ENCODE measurements at places on chromosomes 1 and 21.
A peak's percentile ranks its signal among the peaks of the same experiment; 100 is the strongest.

- DNase-seq = peak; percentile 31
Observed at GRCh38 chr1:198713081-198713480, 74.2 kb downstream of the PTPRC start.

DNA sequence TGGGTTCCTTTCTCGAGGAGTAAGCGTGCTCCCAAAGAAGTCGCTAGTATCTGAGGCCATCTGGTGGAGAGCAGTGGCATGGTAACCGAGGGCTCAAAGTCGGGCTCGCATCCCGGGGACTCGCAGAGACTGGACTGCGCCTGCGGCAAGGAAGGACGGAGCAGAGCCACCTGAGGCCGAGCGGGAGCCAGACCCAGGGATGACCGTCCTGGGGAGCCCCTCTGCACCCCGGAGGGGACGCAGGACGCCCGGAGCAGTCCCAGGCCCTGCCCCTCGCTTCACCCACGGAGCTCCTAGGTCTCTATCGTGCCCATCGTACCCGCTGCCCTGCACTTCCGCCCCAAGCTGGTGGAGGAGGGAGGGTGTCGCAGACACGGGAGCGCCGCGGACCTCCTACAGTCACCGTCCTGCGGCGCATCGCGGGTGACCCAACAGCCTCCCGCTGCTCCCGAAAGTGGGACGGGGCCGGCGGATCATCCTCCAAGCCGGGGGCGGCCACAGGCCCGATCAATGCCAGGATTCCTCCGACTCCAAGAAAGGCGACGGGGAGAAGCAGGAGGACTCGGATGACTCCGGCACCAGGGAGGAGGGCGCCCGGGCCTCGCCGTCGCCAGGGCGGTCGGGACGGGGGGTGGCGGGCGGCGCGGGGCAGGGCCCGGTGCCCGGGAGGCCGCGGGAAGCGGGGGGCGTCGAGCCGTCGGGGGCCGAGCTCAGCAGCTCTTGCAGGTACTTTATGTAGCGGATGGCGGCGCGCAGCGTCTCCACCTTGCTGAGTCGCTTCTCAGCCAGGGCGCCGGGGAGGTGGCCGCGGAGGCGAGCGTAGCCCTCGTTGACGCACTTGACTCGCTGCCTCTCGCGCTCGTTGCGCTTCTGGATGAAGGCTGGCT lies 2.3 kb upstream of the CACNA1S start:
- DNase-seq = peak; percentile 86

- no peak for DNase-seq
Observed at GRCh38 chr1:177794376-177794991, 175.4 kb downstream of the SEC16B start.

DNA sequence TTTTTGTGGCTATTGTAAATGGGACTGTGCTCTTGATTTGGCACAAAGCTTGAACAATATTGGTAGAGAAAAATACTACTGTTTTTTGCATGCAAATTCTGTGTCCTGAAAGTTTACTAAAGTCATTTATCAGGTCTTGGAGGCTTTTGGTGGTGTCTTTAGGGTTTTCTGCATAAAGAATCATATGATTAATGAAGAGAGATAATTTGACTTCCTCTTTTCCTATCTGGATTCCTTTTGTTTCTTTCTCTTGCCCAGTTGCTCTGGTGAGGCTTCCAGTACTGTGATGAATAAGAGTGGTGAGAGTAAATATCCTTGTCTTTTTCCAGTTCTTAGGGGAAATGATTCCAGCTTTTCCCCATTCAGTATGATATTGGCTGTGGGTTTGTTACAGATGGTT lies 1166.7 kb downstream of the NCAM2 start:
- no peak for DNase-seq

DNA sequence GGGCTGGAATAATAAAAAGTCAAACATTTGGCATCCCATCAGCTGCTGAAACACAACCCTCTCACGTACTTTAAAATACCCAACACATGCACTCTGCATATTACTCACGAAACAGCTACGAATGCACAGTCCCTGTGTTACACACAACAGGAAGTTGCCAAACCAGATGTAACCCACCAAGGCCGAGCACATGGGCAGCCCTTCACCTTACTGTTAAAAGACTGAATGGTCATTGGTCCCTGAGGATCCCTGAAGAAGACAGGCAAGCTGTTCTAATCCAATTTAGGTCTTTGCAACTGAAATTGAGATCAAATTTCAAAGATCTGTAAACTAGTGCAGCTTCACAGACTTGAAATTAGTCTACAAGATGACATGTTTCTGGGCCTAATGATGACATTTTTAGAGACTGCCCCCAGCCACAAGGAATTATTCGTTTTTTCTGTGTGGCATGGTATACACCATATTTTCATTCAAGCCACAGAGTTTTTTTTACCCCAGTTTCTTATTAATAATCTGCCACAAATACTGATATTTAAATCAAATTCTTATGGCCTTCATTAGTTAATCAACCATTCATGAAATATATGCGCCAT lies 25.6 kb upstream of the IER5 start:
- DNase-seq = peak; percentile 80

All from suppressor macrophage (primary cell).